Left forelimb (tissue), 1 donor: ENCODE measurements at places on chromosomes 4 and X.

DNA sequence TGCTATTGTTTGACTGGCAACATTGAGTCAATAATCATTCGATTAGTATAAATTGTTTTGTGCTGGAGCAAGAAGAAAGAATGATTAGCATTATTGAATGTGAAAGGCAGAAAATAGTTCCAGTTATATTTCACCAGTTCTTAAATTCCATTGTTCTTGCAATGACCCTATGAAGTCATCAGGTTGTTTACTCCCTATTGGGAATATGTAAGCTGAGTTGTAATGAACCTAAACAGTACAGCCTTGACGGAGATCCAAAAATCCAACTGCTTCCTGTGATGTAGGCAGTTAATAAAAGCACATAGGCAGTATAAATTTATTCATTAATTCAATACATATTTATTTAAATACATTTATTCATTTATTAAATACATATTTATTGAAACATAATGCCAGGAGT, 947.5 kb downstream of the PCDH7 start:
- no peak for DNase-seq

GRCh38 chr4:653831-654502, 20.1 kb downstream of the ATP5ME start:
- DNase-seq, result peak; percentile 52

DNA sequence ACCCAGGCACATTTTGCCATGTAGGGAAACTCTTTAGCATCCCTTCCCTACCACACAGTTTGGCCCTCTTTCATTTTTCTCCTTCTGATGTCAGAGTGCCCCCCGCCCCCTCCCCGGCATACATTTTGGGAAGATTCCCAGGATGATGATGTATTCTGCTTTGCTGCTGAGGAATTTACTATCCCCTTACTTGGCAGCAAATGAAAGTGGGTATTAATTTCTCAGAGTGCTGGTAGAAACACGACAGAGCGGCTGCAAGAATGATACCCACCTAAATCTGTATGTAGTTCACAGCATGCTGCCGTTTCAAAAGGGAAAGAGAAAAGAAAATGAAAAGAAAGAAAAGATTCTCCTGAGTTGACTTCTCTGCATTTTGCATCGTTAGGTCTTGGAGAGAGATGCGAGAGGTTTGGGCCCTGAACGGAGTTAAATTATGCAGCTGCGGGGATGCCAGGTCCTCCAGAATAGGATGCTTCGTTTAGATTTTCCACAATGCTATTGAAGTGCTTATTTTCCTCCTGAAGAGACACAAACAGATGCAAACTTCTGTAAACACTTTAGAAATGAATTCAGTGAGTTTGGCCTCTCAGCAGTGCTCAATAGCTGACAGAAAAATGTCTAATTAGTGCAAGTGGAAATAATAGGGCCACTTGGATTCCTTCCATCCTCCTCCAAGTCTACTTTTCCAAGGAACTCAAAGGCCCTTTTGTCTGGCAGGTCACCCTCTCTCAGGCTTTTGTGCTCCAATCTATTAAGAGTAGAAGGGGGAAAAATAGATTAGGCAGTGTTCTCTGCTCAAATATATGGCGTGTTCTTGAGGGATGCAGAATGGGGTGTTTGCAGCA, 106.2 kb downstream of the ALPK1 start:
- no peak for DNase-seq

DNA sequence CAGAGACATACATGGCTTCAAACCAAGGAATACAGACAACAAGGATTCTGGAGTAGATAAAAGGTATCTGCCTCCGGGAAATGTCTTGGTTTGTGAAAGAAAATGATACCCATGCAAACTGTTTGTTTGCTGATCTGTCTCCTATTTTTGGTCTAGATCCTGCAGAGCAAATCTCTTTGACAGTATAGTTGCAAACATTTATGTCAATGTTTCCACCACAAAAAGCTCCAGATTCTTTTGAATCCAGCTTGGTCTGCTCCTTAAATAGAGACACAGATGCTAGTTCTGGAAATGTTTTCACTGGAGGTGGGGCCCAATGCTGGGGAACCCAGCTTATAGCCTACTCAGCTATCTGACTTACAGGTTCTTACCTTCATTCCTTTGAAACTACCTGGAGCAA, 119.7 kb downstream of the ATG4A start:
- DNase-seq, result no peak

GRCh38 chr4:152935631-152936445, at the start of gene FHDC1:
TSS of gene FHDC1 (plus strand) at chr4:152936323. CDS start at chr4:152943058, 6,735 bp downstream.
- DNase-seq, result no peak

DNA sequence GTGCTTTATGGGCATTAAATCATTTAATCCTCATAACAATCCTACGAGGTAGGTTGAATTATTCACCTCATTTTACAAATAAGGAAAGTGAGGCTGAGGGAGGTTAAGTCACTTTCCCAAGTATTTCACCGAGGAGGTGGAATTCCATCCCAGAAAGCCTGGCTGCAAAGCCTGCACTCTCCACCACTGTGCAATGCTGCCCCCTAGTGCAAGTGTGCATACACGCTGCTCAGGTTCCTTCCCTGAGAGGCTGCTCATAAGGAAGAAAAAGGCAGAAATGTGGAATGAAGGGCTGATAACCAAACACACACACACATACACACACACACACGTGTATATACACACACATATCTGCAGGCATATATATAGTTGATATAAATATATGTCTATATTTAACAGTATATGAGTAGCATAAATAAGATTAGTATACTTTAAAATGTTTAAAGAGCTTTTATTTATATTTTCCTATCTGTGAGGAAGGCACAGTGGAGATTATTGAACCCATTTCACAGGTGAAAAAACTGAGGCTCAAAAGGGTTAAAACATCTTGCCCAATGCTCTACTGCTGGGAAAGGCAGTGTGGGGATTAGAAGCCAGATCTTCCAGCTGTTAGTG, 714.5 kb upstream of the TENM3 start:
- peak; percentile 70 for DNase-seq

DNA sequence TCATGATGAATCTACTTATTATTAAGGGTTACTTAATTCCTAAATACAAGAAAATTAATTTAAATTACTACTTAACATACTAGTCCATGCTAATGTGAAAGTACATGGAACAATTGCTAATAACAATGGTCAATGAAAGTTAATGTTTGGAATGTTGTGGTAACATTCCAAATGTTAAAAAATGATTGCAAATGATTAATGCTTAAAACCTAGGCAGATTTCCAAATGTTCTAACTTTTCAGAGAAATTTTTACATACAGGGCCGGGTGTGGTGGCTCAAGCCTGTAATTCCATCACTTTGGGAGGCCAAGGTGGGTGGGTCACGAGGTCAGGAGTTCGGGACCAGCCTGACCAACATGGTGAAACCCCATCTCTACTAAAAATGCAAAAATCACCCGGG, 1851.3 kb upstream of the PCDH7 start:
- DNase-seq, result no peak

GRCh38 chr4:84032372-84032771, 466.7 kb downstream of the NKX6-1 start:
- DNase-seq, result no peak

DNA sequence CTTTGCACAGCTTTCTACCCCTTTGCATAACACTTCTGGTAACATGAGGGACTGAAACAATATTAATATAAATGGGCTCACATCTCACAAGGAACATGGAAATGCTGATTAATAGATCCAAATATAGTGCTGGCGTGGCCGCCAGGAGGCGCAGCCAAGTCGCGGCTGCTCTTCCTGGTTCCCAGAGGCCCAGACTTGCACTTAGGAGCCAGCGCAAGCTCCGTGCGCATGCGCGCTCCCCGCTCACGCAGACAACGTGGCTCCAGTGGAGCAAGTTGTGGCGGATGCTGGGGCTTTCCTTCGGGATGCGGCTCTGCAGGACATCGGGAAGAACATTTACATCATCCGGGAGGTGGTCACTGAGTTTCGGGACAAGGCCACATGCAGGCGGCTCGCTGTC, 318.3 kb upstream of the SLC7A11 start:
- no peak for DNase-seq

DNA sequence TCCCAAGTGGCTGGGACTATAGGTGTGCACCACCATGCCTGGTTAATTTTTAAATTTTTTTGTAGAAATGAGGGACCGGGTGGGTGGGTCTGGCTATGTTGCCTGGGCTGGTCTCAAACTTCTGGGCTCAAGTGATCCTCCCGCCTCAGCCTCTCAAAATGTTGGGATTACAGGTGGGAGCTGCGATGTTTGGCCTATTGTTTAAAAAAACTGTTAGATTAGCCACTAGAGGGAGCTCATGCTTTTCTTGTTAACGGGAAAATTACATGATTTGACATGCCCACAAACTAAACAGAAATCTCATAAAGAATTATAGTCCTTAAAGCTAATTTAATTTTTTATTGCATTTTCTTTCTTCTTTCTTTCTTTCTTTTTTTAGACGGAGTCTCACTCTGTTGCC, 5.0 kb upstream of the SDAD1 start:
- DNase-seq, result no peak

DNA sequence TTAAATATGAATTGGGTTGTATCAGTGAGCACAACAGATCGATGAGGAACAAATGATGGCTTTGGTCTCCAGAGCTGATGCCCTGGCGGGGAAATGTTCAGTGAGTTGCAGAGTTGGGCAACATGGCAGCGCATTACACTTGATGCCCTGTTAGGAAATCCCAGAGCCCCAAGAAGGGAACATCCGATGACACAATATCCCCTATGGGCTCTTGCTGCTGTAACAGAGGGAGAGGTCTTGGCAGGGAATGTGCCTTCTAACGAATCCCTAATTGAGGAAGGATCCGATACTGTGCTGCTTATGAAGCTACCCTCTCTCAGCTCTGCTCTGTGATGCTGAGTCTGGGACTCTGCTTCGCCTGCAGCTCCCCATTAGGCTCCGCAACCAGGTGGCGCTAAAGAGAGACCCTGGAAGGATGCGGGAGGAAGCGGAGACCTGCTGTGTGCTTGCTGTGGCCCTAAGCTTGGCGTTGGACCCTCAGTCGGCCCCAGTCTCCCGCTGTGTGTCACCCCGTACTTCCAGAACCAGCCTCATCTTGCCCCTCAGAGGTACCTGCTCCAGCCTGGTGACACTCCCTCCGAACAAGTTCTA, 38.9 kb downstream of the PDHA1 start:
- DNase-seq, result no peak

GRCh38 chr4:88865046-88865445, 167.4 kb upstream of the NAP1L5 start:
- no peak for DNase-seq

GRCh38 chrX:19886883-19887531, 393 bp downstream of the SH3KBP1 start:
- peak; percentile 66 for DNase-seq

DNA sequence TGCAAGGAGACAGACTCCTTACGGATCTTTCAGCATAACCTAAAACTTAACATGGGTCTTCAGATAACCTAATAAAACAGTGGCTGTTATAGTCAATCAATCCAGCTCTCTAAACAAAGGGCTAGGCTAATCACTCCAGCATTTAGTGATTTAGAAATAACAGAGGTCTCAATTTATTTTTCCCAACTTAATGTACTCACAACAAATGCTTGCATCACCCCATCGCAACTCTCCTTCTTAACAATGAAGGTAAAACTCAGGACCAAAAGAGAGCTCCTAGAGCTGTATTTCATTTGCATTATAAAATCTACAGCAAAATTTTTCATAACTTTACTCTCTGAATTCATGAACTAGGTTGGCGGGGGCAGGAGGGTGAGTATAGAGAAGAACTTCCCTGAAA, 1.1 kb downstream of the LIN54 start:
- DNase-seq, result no peak

GRCh38 chrX:22575161-22575845, 302.6 kb downstream of the CBLL2 start:
- no peak for DNase-seq

GRCh38 chrX:74382613-74383012, 38.7 kb upstream of the SLC16A2 start:
- no peak for DNase-seq

DNA sequence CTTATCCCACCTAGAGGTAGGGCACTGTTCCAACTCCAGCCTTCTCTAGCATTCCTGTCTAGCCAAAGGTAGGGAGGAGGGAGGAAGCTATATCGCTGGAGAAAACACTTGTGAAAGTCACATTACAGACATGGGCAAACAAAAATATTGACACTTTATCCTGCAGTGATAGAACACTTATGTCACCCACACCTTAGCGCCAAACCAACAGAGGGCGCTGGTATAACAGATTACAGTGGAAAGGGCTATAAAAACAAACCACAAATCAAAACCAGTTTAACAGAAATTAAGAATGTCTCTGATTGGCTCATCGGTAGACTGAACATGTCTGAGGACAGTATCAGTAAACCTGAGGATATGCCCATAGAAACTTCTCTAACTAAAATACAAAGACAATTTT, 451.3 kb downstream of the TLL1 start:
- DNase-seq, result no peak

DNA sequence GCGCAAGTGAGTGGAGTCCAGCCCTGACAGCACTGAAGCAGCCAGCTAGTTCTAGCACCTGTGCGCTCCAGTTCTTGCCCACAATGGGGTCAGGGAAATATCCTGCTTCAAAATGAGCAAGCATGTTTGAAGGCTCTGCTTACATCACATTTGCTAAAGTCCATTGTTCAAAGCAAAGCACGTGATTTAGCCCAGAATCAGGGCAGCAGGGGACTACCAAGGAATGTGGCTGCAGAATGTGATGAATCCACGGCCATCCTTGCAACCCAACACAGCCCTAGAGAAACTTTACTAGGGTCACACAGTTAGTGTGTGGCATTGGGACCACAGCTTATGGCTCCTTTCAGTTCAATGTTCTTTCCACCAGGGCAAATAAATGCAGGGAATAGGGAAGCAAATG, 47.3 kb upstream of the SMIM31 start:
- no peak for DNase-seq

DNA sequence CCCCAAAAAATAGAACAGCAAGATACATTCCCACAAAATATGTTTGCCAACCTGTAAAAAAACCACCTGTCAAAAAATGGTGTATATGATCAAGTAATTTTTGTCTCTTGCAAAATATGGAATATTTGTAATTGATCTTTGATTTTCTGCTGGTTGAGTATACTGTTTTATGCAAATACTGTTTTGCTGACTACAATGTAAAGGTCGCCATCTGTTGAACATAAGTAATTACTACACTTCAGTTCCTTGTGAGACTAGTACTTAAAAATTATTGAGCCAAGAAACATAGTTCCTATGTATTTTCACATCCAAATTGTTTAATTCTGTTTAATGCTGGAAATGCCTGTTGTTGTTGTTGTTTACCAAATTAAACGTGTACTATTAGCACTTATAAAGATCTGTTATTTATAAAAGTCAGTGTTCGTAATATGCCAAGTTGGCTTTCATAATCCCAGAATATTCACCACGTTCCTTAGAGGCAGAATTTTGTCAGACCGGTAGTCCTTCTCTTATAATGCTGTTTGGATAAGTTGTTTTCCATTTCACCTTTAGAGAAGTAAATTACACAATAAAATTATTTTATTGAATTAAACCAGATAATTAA, 144.2 kb downstream of the PDLIM5 start:
- no peak for DNase-seq

- DNase-seq, result no peak
Observed at GRCh38 chrX:31038575-31039326, 33.1 kb downstream of the FTHL17 start.

- DNase-seq, result no peak
Observed at GRCh38 chr4:132180020-132180427, 969.1 kb upstream of the PCDH10 start.

- no peak for DNase-seq
Observed at GRCh38 chr4:184534511-184535391, 60.4 kb upstream of the IRF2 start.
